ENCODE measurements at places on chromosomes 2 and 18.

DNA sequence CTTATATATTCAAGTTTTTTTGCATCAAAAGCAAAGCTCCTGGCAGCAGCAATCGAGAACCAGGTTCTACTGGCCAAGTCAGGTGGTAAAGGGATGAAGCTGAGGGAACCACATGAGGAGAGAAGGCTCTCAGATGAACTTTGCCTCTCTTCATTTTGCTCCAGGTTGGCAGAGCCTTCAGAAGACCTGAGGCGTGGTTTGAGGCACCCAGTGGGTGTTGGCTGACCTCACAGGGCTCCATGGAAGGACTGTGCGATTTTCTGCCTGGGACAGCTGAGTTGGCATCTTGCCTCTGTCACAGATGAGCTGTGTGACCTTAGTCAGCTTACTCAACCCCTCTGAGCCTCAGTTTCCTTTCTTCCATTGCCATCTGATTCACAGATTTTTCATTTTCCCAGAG, 89.0 kb downstream of the INSIG2 start:
- no peak for DNase-seq

- DNase-seq, result no peak
Observed at GRCh38 chr2:229634601-229635370, 79.6 kb downstream of the DNER start.

GRCh38 chr2:238100821-238101771, 956 bp downstream of the ESPNL start:
- no peak for DNase-seq

DNA sequence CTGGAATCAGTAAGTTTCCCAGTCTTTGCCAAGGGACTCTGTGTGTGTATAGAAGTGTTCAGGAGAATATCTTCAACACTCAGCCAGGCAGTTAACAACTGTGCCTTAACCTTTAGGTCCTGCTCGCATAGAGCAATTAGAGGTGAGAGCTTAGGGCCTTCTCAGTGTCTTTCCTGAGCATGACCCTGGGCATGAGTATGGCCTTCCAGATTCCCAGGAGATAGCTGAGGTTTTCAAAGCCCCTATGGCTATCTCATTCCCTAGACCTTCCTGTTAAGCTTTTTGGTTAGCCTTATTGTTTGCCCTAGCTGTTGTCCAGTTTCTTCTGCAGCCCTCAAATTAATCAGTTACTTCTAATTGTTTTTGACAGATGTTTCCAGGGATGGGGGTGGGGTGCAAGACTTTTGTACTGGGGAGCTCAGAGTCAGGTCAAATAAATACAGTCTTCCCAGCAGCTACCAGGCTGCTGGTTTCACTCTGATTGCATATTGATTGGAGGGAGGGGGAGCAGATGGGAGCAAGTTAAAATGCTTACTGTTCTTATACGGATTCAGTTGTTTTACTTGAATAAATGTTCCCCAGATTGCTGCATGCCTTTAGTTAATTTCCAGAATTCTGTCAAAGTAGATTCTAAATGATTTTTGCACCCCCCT, 23.1 kb downstream of the PDK1 start:
- DNase-seq, result no peak

DNA sequence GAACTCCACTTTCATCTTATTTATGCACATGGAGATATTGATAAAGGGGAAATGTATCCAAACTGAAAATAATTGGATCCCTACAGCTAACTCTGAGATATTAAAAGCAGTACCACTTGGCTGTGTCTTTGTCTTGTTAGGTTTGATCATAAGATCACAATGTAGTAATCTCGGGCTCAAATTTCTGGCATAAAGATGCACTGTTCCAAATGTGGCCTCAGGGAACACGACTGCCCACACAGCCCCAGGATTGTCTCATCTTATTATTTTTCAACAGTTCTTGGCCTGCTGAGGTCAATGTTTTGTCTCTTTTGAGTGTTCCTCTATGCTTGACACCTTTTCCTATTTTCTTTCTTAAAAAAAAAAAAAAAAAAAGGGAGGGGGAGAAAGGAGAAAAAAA, 114.1 kb downstream of the GBX2 start:
- DNase-seq, result no peak

GRCh38 chr2:1136846-1137245, 186.2 kb downstream of the SNTG2 start:
- no peak for DNase-seq

DNA sequence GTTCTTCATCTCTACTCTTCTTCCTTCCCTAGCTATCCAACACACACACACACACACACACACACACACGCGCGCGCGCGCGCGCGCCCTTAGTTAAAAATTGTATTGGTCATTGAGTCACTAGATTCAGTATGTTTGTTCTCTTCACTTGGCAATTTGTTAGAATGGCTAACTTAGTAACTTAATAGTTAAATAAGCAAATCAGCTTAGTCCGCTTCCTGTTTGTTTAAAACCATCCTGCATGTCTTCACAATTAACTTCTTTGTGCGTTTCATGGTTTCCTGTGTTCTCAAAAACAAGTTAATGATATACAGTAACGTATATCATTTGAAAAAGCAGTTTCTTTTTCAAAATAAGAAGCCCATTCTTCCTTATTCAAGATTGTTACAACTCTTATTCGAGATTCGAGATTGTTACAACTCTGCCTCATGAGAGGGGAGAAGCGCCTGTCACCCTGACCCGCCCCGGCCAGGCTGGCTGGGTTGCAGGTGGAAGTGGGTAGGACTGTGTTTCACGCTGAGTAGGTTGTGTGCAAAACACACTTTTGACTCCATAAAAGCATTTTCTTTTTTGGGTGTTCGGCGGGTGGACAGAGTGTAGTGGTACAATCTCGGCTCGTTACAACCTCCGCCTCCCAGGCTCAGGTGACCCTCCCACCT, 9.5 kb upstream of the CNNM3 start:
- no peak for DNase-seq

DNA sequence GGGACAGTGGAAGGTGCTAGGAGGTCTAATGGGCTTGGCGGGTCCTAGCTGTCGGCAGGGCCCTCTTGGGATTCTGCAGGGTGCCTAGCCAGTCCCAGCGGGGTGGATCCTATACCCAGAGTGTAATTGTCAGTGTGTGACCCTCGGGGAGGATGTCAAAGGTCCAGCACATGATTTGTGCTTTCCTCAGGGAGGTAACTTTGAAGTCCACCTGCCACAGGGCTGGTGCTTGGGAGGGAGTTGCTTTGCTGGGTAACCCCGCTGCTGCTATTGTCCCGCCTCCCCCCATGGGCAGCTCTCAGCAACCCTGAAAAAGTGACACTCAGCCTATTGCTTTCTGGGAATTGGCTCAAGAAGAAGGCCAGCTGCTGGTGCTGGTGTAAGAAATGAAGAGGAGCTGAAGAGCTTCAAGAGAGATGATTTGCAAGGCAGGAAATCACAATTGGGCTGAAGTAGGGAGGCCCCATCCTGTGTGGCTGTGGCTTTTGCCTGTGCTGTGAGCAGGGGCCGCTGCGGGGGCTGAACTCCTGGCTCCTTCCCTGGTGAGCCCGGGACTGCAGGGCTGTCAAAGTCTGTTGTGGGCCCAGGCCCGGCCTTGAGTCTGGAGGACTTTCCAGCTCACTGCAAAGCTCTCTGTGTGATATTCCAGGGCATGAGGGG, 36.4 kb downstream of the EMILIN2 start:
- no peak for DNase-seq

DNA sequence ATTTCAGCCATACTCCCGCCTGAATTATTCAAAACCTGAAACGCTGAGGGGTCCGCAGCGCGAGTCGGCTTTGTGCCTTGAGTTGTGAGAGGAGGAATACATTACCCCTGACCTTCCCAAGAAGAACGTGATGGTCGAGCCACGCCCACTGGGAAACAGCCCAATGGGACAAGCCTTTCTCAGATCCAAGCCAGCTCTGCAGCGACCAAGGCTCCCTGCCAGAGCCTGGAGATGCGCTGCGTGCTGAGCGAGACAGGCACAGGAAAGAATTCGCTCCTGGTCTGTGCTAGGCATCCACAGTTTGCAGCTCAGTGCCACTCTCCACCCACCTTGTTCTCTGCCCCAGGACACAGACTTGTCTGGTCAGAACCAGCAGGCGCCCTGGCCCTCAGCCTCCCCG, 74.1 kb upstream of the GLI2 start:
- DNase-seq, result no peak

DNA sequence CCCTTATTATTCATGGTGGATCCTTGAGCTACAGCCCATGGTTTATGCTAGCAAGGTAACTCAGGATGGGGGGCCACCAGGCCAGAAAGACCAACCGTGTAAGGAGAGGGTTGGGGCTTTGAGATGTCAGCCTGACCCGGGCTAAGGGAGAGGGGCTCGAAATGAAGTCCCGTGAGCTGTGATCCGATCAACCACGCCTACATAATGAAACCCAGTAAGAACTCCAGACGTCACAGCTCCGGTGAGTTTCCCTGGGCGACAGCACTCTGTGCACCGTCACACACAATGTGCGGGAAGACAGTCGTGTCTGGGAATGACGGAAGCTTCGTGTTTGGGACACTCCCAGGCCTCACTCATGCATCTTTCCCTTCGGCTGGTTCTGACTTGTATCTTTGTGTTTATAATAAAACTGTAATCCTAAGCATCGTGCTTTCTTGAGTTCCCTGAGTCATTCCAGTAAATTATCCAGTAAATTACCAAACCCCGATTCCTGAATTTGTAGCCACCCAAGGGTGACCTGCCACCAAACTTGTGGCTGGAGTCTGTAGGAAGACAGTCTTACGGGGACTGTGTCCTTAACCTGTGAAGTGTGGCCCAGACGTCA, 44.2 kb downstream of the CYP27C1 start:
- DNase-seq, result no peak

- DNase-seq, result no peak
Observed at GRCh38 chr2:35292199-35292598, 1063.4 kb upstream of the CRIM1 start.

- DNase-seq, result no peak
Observed at GRCh38 chr2:171341394-171342066, 92.3 kb downstream of the METTL8 start.

GRCh38 chr2:108363908-108364225, 13.9 kb upstream of the SULT1C4 start:
- no peak for DNase-seq

DNA sequence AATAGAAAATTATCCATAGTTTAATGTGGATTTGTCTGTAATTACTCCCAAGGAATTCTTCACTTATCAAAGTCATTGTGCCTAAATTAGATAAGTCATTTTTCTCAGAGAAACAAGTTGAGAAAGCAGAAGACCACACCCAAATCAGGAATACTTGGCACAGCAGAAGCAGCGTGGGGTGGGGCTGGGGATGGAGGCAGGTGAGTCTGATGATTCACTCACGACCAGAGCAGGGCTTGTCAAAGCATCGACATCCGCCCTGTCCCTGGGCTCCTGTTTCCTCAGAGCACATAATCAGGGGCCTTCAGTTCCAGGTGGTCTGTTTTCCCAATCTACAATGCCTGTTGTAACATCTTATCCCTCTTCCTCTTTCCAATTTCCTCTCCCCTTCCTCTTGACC, 31.5 kb upstream of the COLEC12 start:
- no peak for DNase-seq

DNA sequence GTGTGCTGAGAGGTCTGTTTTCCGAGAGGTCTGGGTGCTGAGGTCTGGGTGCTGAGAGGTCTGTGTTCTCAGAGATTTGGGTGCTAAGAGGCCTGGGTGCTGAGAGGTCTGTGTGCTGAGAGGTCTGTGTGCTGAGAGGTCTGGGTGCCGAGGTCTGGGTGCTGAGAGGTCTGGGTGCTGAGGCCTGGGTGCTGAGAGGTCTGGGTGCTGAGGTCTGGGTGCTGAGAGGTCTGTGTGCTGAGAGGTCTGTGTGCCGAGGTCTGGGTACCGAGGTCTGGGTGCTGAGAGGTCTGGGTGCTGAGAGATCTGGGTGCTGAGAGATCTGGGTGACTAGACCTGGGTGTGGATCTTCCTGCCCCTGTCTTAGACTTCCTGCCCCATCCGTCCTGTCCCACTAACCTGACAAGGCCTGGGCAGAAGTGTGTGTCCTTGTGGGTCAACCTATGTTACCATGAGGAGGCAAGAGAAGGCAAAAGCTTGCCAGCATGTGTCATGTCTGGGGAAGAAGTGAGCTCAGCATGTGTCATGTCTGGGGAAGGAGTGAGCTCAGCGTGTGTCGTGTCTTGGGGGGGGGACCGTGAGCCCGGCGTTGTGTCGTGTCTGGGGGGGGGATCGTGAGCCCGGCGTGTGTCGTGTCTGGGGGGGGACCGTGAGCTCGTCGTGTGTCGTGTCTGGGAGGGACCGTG, 69.3 kb downstream of the KCNG2 start:
- no peak for DNase-seq

- DNase-seq, result no peak
Observed at GRCh38 chr2:179771791-179772190, 89.6 kb downstream of the ZNF385B start.

DNA sequence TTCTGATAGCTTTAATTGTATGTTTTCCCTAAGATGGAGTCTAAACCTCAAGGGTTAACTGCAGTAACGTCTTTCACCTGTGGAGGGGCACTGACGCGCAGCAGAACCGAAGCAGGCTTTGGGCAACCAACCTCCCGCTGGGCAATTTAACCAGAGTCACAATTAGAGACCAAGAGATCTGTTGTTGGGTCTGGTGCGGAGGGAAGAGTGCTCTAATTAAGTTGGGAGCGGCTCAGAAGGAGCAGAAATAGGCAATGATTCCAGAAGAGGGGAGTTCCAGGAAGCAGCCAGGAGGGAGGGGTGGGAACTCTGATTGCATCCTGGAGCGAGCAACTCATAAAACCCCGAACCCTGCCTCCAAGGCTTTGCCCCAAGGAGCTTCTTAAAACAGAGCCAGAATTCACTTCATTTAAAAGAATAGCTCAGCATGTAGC, 245.8 kb downstream of the PAX3 start:
- no peak for DNase-seq

- no peak for DNase-seq
Observed at GRCh38 chr2:157925071-157925470, 48.9 kb upstream of the ACVR1 start.

DNA sequence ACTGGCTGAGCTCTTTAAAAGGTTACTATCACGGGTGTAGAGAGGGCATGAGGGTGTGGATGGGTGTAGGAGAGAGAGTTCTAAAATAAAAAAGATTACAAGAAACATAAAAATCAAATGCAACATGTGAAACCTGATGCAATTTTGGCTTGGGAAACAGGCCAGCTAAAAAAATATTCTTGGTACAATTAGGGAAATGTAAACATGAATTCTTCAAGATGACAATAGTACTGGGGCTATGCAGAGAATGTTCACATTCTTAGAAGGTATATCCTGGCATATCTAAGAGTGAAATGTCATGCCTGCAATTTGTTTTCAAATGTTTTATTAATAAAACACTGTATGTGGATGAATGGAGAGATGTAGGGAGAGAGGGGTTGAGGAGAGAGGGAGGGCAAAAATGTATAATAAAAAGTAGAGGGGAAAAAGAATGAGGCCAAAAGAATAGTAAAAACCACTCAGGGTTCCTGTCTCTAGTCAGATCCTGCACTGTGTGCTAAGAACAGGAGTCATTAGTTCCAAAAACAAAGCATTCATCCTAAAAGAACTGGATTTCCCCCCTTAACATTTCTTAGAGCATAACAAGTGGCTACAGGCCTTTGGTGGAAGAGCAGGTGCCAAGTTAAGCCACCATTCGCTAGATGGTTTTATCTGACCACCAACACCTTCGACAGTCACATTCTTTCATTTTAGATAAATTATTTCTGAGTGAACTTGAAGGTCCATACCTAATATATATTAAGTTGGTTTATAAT, 77.3 kb downstream of the LPIN2 start:
- no peak for DNase-seq

Data from HTR-8/SVneo (cell line).